Sigmoid colon (tissue), 7 donors: ENCODE measurements at places on chromosomes 2 and 18. TPM values are rescaled to one million over a fixed set of nuclear protein-coding genes. Genes with fewer than 3 reads are reported as not detected.

Gene MLPH
- total RNA-seq, result 5.7 TPM

GRCh38 chr2:96204836-96205624, 3.6 kb downstream of the STARD7 start:
- DNase-seq, result no peak
- H3K36me3 ChIP-seq, result no peaks in the 10 kb centered on the region
- no peaks in the 10 kb centered on the region for H3K27me3 ChIP-seq
- H3K4me3 ChIP-seq, result no peak overlapping the region
- peaks cover 64% of the 10 kb centered on the region for H3K4me1 ChIP-seq

GRCh38 chr2:104562537-104562936, 291.4 kb upstream of the POU3F3 start:
- no peaks in the 10 kb centered on the region for H3K36me3 ChIP-seq
- H3K4me1 ChIP-seq, result no peaks in the 10 kb centered on the region
- no peaks in the 10 kb centered on the region for H3K27me3 ChIP-seq
- no peak overlapping the region for H3K27ac ChIP-seq

DNA sequence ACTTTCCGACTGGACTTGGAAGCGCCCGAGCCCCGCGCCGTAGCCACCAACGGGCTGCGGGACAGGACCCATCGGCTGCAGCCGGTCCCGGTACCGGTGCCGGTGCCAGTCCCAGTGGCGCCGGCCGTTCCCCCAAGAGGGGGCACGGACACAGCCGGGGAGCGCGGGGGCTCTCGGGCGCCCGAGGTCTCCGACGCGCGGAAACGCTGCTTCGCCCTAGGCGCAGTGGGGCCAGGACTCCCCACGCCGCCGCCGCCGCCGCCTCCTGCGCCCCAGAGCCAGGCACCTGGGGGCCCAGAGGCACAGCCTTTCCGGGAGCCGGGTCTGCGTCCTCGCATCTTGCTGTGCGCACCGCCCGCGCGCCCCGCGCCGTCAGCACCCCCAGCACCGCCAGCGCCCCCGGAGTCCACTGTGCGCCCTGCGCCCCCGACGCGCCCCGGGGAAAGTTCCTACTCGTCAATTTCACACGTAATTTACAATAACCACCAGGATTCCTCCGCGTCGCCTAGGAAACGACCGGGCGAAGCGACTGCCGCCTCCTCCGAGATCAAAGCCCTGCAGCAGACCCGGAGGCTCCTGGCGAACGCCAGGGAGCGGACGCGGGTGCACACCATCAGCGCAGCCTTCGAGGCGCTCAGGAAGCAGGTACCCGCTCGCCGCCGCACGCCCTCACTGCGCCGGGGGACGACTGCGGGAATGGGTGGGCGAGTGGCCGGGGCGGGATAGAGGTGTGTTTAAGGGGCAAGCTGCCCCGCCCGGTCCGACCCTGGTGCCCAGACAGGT, 713 bp downstream of the ATOH8 start:
- H3K4me3 ChIP-seq, result peak overlapping the region; percentile 64
- H3K36me3 ChIP-seq, result no peaks in the 10 kb centered on the region
- peak overlapping the region; percentile 74 for H3K27ac ChIP-seq
- no peaks in the 10 kb centered on the region for H3K27me3 ChIP-seq
- no peak for DNase-seq

GRCh38 chr2:135245071-135245470, 193.0 kb downstream of the RAB3GAP1 start:
- no peaks in the 10 kb centered on the region for H3K27me3 ChIP-seq
- H3K36me3 ChIP-seq, result no peaks in the 10 kb centered on the region
- no peak for DNase-seq
- H3K4me3 ChIP-seq, result no peak overlapping the region
- no peak overlapping the region for H3K27ac ChIP-seq
